ENCODE measurements at places on chromosomes 11 and 22. TPM values are rescaled to one million over a fixed set of nuclear protein-coding genes. Genes with fewer than 3 reads are reported as not detected.

Gene OR6A2
- not detected for polyA plus RNA-seq

Gene CELF1
- 78.6 TPM for polyA plus RNA-seq

Gene SERPIND1
- 0.23 TPM for polyA plus RNA-seq

Gene MAPK8IP2
- not detected for polyA plus RNA-seq

Gene C11orf87
- polyA plus RNA-seq: not detected

Gene RASSF10
- not detected for polyA plus RNA-seq

Gene CREB3L1
- not detected for polyA plus RNA-seq

Gene PDE2A
- not detected for polyA plus RNA-seq

Gene MUC6
- not detected for polyA plus RNA-seq

Gene GGTLC3
- not detected for polyA plus RNA-seq

Gene KCNC1
- polyA plus RNA-seq: 0.13 TPM

Gene DGAT2
- polyA plus RNA-seq: 21.9 TPM

Gene GLYATL1
- not detected for polyA plus RNA-seq

Gene MGAT3
- polyA plus RNA-seq: 2.1 TPM

Gene DEUP1
- not detected for polyA plus RNA-seq

Gene C11orf97
- polyA plus RNA-seq: not detected

Gene IGLL1
- not detected for polyA plus RNA-seq

Gene RFPL2
- not detected for polyA plus RNA-seq

Gene FUT4
- 0.61 TPM for polyA plus RNA-seq

Data from IgD-negative memory B cell (primary cell).